ENCODE measurements at places on chromosomes 7 and 10. TPM values are rescaled to one million over a fixed set of nuclear protein-coding genes. Genes with fewer than 3 reads are reported as not detected.

GRCh38 chr10:130459011-130459410 lies 322.8 kb downstream of the GLRX3 start:
- no peak for DNase-seq
- no peaks in the 10 kb centered on the region for H3K4me1 ChIP-seq
- H3K4me3 ChIP-seq: no peak overlapping the region
- no peak overlapping the region for H3K27ac ChIP-seq
- no peaks in the 10 kb centered on the region for H3K27me3 ChIP-seq

The FAM131B gene
- total RNA-seq: 3.0 TPM

The ZNF853 gene
- total RNA-seq: 5.2 TPM

The SLC16A12 gene
- not detected for total RNA-seq

DNA sequence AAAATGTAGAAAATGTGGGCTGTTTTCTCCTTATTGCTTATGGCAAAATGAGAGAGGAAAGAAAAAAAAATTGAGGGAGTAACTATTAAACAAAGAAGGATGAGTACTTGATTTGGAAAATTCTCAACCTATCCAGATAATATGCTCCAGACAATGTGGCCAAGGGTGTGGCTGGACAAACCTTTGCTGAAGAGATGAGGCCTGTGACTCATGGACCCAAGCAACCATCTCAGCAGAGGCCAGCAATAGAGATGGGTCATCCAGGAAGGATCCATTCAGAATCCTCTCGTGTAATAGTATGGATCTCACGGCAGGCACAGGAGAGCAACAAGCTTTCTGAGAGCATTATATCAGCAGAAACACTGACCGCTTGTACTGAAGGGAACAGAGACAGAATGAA lies 120.3 kb upstream of the CELF2 start:
- H3K27me3 ChIP-seq: no peaks in the 10 kb centered on the region
- H3K36me3 ChIP-seq: no peaks in the 10 kb centered on the region
- H3K4me1 ChIP-seq: no peaks in the 10 kb centered on the region
- no peak overlapping the region for H3K4me3 ChIP-seq
- DNase-seq: no peak
- H3K27ac ChIP-seq: no peak overlapping the region

The NCF1 gene
- 6.4 TPM for total RNA-seq

The RTKN2 gene
- 15.5 TPM for total RNA-seq

GRCh38 chr7:151400626-151401315 lies 9.1 kb downstream of the WDR86 start:
- H3K4me3 ChIP-seq: no peak overlapping the region
- peaks cover 2% of the 10 kb centered on the region for H3K36me3 ChIP-seq
- peak; percentile 30 for DNase-seq
- no peaks in the 10 kb centered on the region for H3K4me1 ChIP-seq
- H3K27ac ChIP-seq: no peak overlapping the region
- H3K27me3 ChIP-seq: peaks cover 6% of the 10 kb centered on the region

GRCh38 chr7:6725003-6725402 lies 18.3 kb upstream of the ZNF12 start:
- H3K27ac ChIP-seq: no peak overlapping the region
- no peak overlapping the region for H3K4me3 ChIP-seq
- no peaks in the 10 kb centered on the region for H3K36me3 ChIP-seq

The SPACDR gene
- 4.0 TPM for total RNA-seq

GRCh38 chr10:66773472-66773817 lies 152.4 kb upstream of the LRRTM3 start:
- no peaks in the 10 kb centered on the region for H3K4me1 ChIP-seq
- no peaks in the 10 kb centered on the region for H3K36me3 ChIP-seq
- no peaks in the 10 kb centered on the region for H3K27me3 ChIP-seq
- H3K4me3 ChIP-seq: no peak overlapping the region
- no peak for DNase-seq

DNA sequence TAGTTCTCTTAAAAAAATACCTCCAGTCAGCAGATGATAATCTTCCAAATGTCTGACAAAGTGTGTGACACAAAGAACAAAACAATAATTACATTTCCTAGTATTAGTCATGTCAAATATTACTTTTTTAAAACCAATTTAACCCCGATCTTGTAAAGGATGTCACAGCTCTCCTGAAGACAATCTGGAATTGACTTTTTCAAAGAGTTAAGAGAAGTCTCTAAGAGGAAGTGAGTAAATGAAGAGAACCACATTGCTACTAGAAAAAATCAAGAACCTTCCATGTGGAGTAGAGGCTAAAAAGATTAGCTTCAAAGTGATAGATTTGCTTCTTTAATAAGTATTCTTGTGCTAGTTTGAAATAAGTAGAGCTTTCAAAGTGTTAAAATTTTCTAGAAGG lies 218.2 kb upstream of the IMMP2L start:
- H3K36me3 ChIP-seq: no peaks in the 10 kb centered on the region
- H3K27ac ChIP-seq: no peak overlapping the region
- DNase-seq: no peak
- H3K27me3 ChIP-seq: no peaks in the 10 kb centered on the region
- H3K4me3 ChIP-seq: no peak overlapping the region

- no peaks in the 10 kb centered on the region for H3K36me3 ChIP-seq
- H3K4me1 ChIP-seq: no peaks in the 10 kb centered on the region
- no peak for DNase-seq
- no peaks in the 10 kb centered on the region for H3K27me3 ChIP-seq
- no peak overlapping the region for H3K27ac ChIP-seq
Measured at GRCh38 chr7:136133551-136133950, 156.4 kb upstream of the MTPN start.

DNA sequence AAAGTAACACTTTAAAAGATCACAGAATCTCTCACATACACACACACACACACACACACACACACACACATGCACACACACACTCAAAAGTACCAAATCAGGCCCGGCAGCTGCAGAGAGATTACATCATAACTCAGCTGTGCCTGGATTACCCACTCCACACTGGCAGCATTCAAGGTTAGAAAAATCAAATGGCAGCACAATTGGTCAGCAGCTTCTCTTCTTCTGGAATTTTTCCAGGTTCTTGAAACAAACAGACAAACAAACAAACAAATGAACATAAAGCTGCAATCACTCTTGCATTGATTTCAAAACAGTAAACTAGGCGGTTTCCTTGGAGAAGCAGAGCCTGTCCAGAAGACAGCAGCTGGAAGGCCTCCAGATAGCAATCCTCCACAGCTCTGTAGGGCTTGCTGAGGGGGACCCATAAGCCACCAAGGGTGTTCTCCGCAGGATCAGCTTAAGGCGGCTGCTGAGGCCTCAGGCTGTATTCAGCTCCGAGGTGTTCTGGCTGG lies 24.5 kb upstream of the FAM133B start:
- no peak overlapping the region for H3K27ac ChIP-seq
- H3K4me1 ChIP-seq: no peaks in the 10 kb centered on the region
- peaks cover 2% of the 10 kb centered on the region for H3K36me3 ChIP-seq
- H3K4me3 ChIP-seq: no peak overlapping the region

DNA sequence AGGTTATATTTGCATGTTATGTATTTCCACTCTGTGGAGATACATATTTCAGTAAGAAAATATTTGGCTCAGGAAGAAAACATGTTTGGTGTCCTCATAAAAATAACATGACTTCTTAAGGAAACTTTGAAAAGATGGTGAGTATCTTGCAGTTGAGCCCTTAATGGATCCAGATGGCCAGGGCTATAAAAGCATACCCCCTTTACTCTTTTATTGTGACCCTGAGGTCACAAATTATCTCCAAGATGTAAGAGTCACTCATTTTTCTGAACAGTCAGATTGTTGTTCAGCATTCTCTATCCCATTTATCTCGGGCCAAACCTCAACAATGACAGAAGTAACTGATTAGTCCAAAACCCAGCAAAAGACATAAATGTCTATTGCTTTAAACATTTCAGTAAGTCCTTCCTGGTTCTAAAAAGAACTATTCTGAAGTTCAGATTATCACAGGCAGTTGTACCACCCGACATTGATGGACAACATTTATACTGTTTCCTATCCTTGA lies 539.4 kb downstream of the PARD3 start:
- no peaks in the 10 kb centered on the region for H3K36me3 ChIP-seq
- no peak for DNase-seq
- no peak overlapping the region for H3K4me3 ChIP-seq
- no peaks in the 10 kb centered on the region for H3K27me3 ChIP-seq

- peaks cover 35% of the 10 kb centered on the region for H3K4me1 ChIP-seq
- no peak for DNase-seq
- H3K4me3 ChIP-seq: no peak overlapping the region
- H3K27ac ChIP-seq: no peak overlapping the region
Measured at GRCh38 chr10:44966816-44967509, 7.4 kb downstream of the RASSF4 start.

The GPR15LG gene
- total RNA-seq: not detected

DNA sequence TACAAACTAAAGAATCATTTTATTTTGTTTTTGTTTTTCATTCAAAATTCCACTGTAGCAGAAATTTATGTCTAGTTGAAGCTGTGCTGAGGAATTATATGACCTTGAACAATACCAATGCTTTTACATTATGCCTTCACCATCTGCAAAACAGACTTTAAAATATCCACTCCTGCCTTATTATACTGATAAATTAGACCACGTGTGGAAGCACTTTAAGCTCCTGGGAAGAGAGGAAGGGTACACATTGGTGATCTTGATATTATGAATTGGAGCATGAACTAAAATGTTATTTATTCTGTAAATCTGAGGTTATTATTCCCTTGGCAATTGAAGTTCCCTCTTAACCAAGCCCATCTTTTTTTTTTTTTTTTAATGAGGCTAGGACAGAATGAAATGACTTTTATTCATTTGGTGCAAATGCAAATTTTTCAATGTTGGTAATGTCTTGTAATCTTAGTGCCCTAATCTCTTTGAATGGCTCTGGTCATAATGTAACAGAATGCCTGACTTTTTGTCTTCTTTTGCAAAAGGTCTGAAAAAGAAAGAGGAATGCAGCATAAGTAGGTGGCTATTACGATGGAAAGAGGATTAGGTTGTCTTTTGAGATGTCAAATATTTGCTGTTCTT lies 139.9 kb upstream of the COBL start:
- no peak overlapping the region for H3K27ac ChIP-seq
- no peaks in the 10 kb centered on the region for H3K27me3 ChIP-seq
- H3K4me3 ChIP-seq: no peak overlapping the region
- H3K36me3 ChIP-seq: no peaks in the 10 kb centered on the region

- DNase-seq: no peak
- H3K4me1 ChIP-seq: no peaks in the 10 kb centered on the region
- no peak overlapping the region for H3K4me3 ChIP-seq
- H3K27me3 ChIP-seq: peaks cover 4% of the 10 kb centered on the region
Measured at GRCh38 chr7:142196066-142196840, 61.6 kb downstream of the PRSS58 start.

DNA sequence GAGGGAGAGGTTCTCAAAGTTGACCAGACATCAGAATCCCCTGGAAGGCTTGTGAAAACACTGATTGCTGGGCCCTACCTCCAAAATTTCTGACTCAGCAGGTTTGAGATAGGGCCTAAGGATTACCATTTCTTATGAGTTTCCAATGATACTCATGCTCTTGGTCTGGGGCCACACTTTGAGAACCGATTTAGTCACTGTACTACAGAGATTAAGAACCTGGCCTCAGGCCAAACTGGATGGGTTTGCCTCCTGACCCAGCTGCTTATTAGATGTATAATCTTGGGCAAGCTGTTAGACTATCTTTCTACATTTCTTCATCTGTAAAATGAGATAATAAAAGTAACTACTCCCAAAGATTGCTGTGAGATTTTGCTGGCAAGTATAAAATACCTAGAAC lies 77.1 kb upstream of the SCIN start:
- peaks cover 6% of the 10 kb centered on the region for H3K27me3 ChIP-seq
- H3K27ac ChIP-seq: no peak overlapping the region
- H3K4me1 ChIP-seq: no peaks in the 10 kb centered on the region
- no peaks in the 10 kb centered on the region for H3K36me3 ChIP-seq
- H3K4me3 ChIP-seq: no peak overlapping the region

DNA sequence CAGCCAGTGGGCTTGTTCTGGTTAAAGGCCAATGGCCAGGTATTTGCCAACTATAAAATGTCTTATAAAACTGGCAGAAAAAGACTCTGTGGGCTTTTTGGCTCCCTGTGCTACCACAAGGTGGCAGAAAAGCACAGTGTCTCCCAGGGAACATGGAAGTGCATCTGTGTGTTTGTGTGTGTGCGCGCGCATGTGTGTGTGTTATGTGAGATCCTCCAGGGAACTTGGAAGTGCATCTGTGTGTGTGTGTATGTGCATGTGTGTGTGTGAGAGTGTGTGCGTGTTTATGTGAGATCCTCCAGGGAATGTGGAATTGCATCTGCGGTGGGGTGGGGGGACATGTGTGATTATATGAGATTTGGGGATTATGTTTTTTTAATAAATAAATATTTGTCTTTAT lies 30.2 kb upstream of the ABI1 start:
- H3K4me1 ChIP-seq: no peaks in the 10 kb centered on the region
- H3K4me3 ChIP-seq: no peak overlapping the region
- H3K27ac ChIP-seq: no peak overlapping the region
- H3K27me3 ChIP-seq: peaks cover 3% of the 10 kb centered on the region

DNA sequence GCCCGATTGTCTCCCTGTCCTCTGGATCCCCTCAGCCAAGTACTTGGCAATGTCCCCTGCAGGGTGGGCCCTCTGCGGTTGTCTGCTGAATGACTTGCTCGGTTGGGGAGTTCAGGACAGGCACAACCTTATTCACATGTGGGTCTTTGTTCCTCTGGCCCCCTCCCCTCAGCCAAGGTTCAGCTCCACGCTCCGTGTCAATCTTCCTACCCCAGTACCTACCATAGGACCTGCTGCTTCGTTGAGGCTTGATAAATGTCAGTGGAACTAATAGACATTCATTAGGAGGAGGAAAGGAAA lies 7.1 kb downstream of the CPA5 start:
- no peaks in the 10 kb centered on the region for H3K36me3 ChIP-seq
- no peak overlapping the region for H3K27ac ChIP-seq
- no peak overlapping the region for H3K4me3 ChIP-seq
- no peaks in the 10 kb centered on the region for H3K27me3 ChIP-seq
- H3K4me1 ChIP-seq: peaks cover 7% of the 10 kb centered on the region

- peak overlapping the region; percentile 65 for H3K4me3 ChIP-seq
- peaks cover 11% of the 10 kb centered on the region for H3K4me1 ChIP-seq
Measured at GRCh38 chr7:94656658-94656924, 658 bp upstream of the SGCE start.

- peaks cover 4% of the 10 kb centered on the region for H3K4me1 ChIP-seq
- H3K27ac ChIP-seq: no peak overlapping the region
- peaks cover 3% of the 10 kb centered on the region for H3K36me3 ChIP-seq
- no peaks in the 10 kb centered on the region for H3K27me3 ChIP-seq
- no peak for DNase-seq
Measured at GRCh38 chr7:30463405-30464145, 15.0 kb downstream of the NOD1 start.

DNA sequence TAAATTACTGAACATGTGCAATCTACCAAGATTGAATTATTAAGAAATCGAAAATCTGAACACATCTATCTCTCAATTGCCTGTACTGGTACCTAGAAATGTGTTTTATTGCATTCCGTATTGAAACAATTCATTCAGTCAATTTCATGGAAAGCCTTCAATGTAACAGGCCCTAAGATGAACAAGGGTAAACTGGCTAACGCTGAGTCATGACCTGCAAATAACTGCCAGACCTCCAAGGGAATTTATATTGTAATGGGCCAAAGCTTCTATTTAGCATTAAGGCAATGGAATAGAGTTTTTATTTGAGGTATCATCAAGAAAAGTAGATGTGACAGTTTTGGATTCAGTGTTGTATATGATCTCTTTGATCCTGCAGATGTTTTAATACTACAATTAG lies 49.9 kb upstream of the CD36 start:
- no peaks in the 10 kb centered on the region for H3K27me3 ChIP-seq
- no peaks in the 10 kb centered on the region for H3K4me1 ChIP-seq
- no peaks in the 10 kb centered on the region for H3K36me3 ChIP-seq
- H3K27ac ChIP-seq: no peak overlapping the region

The PGAM2 gene
- total RNA-seq: 2.4 TPM

- peak; percentile 45 for DNase-seq
- no peaks in the 10 kb centered on the region for H3K27me3 ChIP-seq
- H3K36me3 ChIP-seq: peaks cover 13% of the 10 kb centered on the region
- peak overlapping the region; percentile 97 for H3K27ac ChIP-seq
Measured at GRCh38 chr10:89414879-89415821, 782 bp downstream of the IFIT5 start.

All from T-cell (primary cell).